Fibroblast of skin of right quadriceps (primary cell): ENCODE measurements at places on chromosomes 4 and X.

DNA sequence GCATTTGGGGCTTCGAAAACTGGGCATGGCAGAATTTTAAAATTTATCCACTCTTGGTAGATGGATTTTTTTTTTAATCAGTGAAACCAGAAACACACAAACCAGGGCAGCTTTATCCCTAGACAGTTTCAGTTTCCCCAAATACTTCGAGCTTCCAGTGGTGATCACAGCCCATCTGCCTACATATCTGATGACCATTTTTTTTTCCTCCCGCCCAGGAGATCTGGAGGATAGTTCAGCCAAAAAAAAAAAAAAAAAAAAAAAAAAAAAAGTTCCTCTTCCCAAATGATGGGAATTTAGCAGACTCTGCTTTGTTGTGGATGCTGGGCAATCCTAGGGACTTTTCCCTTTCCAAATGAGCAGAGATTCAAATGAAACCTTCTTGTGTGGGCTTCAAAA is 1.0 kb upstream of the TBC1D9 start:
- DNase-seq: no peak

DNA sequence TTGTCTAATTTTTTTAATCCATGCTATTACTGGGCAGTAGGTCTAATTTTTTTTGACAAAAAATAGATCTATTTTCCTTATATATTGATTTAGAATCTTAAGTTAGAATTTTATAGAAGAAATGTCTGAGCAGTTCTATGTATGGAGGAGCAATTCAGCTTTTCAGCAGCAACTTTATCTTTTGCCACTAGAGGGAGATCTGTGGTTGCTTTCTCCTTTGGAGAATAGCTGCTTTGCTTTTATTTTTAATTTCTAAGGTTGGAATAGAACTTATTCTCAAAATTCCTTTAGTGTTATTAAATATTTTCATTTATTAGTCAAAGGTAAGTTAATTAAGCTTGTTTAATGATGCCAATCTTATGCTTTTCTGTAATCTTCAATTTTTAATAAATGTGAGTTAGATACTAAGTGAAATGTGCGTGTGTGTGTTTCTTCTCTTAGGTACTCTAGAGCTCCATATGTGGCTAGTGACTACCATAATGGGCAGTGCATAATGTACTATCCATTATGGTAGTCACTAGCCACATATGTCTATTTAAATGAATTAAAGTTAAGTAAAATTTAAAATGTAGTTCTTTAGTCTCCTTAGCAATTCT is 29.3 kb downstream of the FAM199X start:
- DNase-seq: peak; percentile 17

GRCh38 chrX:67723580-67724351 is 179.9 kb downstream of the AR start:
- no peak for DNase-seq

DNA sequence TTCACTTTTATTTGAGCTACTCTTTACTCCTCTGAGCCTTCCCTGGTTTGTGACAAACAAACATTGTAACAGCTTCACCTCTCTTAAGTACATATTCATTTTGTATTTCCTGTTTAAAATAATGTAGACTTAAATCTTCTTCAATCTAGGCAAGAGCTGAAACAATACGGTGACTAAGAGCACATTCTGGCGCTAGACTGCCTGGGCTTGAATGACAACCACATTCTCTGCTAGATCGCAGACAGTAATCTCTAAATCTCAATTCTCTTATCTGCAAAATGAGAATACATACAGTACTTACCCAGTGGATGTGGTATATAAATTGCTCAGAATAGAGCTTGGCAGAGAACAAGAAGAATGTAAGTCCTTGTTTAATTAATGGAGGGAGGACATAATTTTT is 144.8 kb downstream of the ARAP2 start:
- DNase-seq: no peak

DNA sequence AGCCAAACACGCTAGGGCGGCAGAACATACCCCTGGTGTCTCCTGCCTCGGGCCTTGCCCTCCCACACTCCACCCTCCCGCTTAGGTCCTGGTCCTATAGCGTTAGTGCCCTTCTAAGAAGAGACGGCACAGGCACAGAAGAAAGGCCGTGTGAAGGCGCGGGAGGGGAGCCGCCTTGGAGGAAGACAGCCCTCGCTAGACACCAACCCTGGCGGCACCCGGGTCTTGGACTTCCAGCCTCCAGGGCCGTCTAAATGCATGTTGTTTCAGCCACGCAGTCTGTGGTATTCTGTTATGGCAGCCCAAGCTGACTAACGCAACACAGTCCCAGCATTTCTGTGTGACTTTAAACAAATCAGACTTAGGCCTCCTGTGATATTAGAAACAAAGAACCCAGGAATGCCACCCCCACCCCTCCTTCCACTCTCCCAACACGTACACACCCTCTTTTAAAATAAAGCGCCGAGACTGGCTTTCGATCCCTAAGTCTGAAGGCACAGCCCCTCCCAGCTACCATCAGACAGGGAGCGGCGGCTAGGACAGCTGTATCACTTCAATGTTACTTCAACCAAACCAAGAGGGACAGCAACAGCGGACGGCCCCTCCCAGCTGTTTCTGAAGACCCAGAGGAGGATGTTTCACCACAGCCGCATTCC is 128.0 kb downstream of the AFAP1 start:
- peak; percentile 72 for DNase-seq

DNA sequence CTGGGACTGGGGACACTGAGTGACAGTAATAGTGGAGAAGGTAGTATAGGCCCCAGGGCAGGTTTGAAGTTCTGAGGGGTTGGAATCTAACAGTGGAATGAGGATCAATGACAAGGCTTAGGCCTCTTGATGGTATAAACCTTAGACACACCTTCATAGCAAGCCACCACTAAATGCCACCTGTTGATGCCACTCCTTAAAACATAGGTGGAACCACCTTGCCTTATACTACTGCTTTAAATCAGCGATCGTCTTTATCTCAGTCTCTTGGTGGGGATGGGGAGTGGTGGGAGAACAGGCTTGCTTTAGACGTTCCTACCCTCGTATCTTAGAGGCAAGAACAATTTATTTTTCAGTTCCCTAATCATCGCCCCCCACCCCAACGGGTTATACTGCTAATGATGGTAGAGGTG is 1.2 kb downstream of the RAB33B start:
- DNase-seq: no peak

DNA sequence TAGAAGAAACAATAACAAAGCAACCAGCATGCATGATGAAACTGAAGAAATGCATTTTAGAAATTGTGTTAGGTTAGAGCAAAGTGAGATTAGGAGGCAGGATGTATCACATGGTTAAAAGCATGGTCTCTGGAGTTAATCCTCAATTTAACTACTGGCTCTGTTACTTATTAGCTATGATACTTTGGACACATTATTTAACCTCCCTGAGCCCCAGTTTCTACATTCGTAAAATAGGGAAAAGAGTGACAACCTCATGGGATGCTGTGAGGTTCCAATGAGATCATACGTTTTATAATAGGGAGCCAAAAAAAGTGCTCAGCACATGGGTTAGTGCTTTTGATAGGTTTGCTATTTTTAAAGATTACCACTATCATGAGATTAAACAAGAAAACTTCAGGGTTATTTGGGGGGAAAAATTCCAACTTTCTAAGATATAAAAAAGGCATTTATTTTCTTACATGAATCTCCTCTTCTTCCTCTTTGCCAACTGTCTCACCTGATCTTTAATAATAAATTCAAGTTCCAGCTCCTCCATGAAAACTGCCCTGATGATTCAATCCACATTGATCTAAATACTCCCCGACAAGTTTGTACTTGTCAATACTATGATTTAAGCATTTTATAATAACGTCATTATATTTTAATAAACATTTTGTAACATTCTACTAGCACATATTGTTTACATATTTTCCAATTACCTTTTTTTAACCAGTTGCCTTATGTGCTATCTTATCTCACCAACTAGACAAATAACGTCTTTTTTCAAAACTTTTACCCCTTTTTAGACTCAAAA is 4.6 kb downstream of the SEC31A start:
- no peak for DNase-seq

- DNase-seq: peak; percentile 43
These were observed 95.1 kb downstream of the IL15 start for GRCh38 chr4:141731481-141731880.

GRCh38 chrX:119189115-119189514 is 47.0 kb upstream of the PGRMC1 start:
- no peak for DNase-seq

- DNase-seq: no peak
These were observed 39.2 kb upstream of the HS3ST1 start for GRCh38 chr4:11467931-11468330.

GRCh38 chr4:40307627-40308497 is 27.3 kb upstream of the CHRNA9 start:
- no peak for DNase-seq

- no peak for DNase-seq
These were observed 2.8 kb upstream of the CPLX1 start for GRCh38 chr4:828641-829271.

DNA sequence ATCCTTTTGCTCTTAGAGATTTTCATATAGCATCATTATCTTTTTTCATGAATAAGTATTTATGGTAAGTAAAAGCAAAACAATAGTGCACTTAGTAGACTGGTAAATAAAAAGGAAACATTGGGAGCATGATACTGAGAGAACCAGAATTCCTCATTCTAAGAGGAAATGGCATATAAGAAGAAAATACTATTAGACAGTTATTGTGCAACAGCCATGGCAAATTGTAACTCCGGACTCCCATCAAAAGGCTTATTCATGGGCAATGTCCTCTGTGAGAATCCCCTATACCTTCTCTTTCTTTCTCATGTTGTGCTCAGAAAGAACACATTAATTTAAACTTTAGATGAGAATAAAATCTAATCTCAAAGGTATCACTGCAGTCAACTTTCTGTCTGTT is 42.4 kb downstream of the SPATA18 start:
- DNase-seq: no peak

- peak; percentile 35 for DNase-seq
These were observed 13.8 kb downstream of the RNF4 start for GRCh38 chr4:2482693-2483092.

DNA sequence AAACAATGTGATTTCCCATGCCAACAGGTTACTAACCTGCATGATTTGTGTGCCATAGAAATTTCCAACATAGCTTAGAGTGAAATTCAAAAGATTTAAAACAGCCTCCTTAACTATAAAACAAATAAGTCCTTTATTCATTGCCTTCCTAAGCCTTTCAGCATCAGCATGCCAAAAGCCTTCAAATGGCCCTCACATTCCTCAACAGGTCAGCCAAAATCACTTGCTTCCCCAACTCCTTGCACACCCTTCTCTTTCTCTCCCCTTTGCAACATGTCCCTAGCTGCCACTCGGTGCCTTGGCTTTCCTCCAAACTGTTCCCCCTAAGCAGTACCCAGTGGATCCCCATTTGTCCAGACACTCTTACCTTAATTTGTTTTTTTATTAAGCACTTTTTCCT is 74.9 kb upstream of the PCDH19 start:
- no peak for DNase-seq

DNA sequence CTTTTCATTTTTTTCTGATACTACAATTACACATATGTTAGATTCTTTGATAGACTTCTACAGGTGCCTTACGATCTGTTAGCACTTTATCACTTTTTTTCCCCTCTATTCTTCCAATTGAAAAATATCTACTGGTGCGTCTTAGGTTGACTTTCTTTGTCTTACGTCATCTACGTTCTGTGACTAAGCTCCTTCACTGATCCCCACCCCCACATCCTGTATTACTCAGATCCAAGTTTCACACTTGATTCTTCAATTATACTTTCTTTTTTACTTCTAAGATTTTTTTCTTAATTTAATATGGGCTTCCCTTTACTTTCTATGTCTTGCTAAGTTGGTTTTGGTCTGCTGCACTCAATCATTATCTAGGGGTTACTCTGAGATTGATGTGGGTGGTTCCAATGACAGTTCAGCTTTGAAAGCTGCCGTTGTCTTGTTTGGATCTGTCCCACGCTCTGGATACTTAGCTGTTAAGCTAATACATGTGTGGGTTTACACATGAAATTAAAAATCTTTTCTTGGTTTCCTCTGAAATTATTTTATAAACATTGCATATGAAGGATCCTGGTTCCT is 1321.1 kb downstream of the RAPGEF2 start:
- DNase-seq: peak; percentile 8

DNA sequence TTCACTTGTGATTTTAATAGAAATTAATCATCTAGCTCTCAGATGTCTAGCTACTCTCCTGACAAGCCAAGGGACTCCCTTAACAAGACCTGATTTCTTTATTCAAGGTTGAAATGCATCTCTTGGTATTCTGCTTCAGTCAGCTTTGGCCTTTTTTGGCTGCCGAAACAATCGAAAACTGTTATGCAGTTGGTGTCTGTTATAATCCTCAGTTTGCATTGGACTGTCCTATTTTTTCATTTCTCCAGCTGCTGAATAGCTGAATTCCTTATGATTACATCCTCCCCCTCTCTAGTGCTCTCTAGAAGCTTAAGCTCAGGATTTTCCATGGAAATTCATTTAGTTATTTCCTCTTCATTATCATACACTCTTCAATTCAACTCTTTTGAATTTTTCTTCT is 177.2 kb downstream of the TRIML1 start:
- no peak for DNase-seq

DNA sequence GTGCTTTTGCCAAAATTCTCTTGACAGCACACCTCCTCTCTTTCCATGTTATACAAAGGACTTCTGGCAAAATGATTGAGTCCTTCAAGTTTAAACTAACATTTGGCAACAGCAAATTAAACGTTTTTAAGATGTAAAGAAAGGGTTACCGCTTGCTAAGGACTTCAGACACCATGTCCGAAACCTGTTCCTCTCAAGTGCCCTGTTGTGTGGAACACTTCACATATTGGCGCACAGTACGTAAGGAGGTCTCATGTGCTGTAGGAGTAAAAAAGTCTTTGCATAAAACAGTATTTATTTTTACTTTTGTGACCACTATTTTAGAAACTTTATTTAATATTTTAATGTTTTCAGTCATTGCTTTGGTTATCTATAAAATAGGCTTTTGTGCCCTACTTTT is 33.7 kb upstream of the HPRT1 start:
- no peak for DNase-seq

GRCh38 chrX:63404332-63404731 is 53.2 kb upstream of the SPIN4 start:
- DNase-seq: no peak

- DNase-seq: no peak
These were observed 118.1 kb downstream of the ENPP6 start for GRCh38 chr4:184099535-184099966.

DNA sequence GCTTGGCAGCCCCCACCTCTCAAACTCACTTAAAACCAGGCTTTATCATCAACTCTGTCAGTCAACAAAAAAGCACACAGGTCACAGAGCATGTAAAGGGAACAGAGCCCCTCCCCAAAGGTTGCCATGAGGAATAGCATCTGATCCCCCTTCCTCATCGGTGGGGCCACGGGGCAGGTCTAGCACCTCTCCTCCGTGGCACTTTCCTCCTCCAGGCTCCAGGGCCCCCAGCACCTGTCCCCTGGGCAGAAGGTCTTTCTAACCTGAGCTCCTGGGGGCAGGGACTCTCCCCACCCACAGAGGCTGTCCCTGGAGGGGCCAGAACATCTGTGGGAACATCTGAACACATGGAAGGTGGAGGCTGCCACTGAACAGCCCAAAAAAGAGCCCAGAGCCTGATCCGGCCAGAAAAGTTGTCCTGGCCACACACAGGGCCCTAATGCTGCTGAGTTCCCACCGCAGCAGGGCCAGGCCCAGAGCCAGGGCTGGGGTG is 65.7 kb downstream of the ZFYVE28 start:
- DNase-seq: no peak

GRCh38 chr4:116539744-116540143 is 545.6 kb downstream of the TRAM1L1 start:
- no peak for DNase-seq
